ENCODE measurements at places on chromosomes 6 and 20.

GRCh38 chr6:34424200-34425131 lies 1.4 kb downstream of the RPS10 start:
- no peak for DNase-seq

- DNase-seq: no peak
Observed at GRCh38 chr6:13988049-13988738, 63.4 kb downstream of the RNF182 start.

- no peak for DNase-seq
Observed at GRCh38 chr6:157983406-157984119, 1.9 kb downstream of the SYNJ2 start.

DNA sequence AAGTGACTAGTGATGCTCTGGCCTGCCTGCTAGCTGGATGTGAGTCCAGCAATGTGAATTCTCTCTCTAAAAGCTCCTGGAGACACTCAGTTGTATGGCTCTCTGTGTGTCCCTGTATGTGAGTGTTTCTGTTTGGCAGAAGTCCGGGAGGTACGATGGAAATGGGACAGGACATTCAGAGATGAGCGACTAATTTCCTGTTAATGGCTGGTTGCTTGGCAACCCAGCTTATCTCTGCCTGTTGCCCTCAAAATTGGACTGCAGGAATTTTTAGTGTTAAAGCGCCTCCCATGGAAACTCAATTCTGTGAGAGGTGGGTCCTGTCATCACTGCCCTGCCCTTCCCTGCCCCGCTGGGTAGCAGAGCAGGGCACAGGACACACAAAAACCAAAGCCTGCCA lies 136.8 kb upstream of the LRFN2 start:
- no peak for DNase-seq

- DNase-seq: no peak
Observed at GRCh38 chr6:144094731-144095133, 641 bp downstream of the SF3B5 start.

DNA sequence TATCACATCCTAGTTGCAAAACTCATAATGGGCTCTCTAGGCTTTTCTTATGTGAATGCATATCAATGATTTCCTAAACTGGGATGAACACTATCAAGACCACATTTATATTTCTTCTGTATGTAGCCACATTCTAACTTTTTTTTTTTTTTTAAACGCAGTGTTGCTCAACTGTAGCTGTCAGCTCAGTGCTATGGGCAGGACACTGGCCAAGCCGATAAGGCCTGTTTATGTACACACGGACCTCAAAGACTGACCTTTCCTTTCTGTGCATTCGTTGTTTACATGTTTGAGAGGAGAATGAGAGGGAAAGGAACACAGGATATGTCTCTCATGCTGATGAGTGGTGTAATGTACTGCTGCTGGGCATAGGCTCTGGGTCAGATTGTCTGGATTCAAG lies 75.1 kb upstream of the B3GAT2 start:
- no peak for DNase-seq

DNA sequence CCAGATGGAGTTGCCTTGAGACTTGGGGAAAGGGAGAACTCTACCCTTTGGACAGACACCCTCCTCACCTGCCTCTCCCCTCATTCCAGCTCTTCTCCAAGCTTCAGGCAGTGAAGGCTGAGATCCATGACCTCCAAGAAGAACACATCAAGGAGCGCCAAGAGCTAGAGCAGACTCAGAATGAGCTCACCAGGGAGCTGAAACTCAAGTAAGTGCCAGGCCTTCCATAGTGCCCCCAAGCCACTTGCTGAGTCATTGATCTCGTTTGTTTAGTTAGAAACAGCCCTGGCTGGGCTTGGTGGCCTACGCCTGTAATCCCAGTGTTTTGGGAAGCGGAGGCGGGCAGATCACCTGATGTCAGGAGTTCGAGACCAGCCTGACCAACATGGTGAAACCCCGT lies 39.2 kb downstream of the KIF3B start:
- no peak for DNase-seq

DNA sequence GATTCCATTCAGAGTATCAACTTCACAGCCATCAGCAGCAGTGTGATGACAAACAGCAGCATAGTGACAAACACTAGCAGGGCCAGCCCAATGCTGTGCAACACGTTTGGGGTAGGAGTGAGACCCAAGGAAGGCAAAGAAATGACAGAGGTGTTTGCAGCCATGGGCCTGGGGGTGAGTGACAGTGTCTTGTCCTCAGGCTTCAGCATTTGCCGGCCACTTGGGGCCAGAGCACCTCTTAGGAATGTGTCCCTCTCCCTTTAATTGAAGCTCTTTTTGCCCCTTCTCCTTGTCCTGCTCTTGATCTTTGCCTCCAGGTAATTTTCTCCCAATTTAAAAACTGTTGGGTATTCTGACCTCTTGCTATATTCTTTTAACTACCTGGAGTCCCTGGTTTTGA lies 84.4 kb downstream of the HS3ST5 start:
- no peak for DNase-seq

DNA sequence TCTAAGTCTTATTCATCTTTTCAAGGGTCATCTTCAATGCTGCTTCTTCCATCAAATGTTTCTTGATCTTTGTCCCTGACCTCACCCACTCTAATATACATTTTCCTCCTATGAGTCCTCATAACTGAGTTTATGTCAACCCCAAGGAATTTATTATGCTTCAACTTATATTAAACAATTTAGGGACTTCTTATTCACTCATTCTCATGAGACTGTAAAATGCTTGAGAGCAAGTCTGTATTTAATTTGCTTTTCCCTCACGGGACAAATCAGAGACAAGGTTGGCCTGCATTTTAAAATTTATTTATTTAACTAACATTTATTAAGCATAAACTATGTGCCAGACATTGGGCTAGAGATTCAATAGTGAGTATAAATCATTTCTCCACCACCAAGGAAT lies 312.0 kb upstream of the NT5E start:
- no peak for DNase-seq

DNA sequence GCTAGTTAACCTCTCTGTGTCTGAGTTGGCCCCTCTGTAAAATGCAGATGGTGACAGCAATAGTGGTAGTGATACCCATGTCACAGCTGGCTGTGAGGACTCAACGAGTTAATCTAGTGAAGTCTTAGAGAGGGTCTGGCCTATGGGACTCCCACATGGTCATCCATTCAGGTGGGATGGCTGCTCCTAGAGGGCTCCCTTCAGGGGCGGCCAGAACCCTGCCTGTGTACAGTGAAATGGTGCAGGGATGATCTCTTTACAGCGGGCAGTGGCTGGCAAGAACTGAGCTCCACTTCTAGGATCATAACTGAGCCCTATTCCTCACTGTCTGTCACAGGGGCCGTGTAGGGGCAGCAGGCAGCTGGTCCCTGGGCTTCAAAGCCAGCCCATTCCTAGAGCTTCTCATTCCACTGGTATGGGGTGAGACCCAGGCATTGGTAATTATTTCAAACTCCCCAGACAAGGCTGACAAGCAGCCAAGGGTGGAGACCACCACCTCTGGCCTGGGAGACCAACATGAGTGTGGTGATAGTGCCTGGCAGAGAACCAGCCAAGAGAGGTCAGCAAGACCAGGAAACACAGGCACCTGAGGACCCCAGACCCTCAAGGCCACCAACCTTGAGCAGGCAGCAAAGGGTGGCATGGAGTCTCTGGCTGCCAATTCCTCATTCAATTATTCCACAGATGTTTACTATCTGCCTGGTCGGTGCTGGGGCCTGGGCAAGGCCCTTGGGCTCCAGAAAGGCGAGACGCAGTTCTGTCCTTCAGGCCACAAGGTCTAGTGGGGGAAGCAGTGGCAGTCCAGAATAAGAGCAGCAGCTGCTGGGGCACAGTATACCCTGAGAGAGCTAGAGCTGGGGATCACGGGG lies 103.4 kb downstream of the MRPL14 start:
- DNase-seq: no peak

DNA sequence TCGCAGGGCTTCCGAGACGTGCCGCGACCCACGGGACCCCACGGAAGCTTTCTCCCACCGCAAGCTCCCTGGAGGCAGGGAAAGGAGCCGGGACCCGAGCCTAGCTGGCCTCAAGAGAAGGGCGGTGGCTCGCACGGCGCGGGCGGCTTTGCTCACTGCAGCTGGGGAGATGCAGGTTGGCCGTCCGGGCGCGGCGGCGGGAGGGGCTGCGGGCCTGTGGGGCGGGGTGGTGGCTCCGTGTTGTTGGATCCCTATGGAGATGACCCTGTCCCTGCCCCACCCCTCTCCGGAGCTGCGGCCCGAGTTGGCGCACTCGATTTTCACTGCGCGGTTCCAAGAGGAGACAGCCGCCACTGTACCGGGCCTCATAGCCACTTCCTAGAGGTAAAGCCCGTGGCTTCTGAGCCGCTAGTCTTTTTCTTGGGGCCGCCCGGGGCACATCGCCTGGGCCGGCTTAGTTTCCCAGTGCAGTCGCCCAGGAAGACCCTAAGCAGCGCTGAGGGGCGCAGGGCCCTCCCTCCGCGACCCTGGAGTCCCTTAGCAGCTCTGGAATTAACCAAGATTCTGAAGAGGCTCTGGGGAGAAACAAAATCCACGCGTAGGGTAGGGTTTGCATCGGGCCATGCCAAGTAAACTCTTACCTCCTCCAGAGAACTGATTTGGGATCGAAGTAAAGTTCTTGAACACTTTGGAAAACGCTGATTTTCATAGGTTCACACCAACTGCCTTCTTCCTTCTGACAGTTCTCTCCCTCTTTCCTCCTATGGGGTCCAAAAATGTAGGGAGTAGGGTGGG lies at the start of gene ECT2L:
Gene ECT2L (plus strand): TSS at position 279 of the 795 bp plus-strand sequence. CDS start 17,188 bp downstream, outside the sequence.
- no peak for DNase-seq

- DNase-seq: no peak
Observed at GRCh38 chr6:141610741-141611140, 522.0 kb upstream of the GJE1 start.

DNA sequence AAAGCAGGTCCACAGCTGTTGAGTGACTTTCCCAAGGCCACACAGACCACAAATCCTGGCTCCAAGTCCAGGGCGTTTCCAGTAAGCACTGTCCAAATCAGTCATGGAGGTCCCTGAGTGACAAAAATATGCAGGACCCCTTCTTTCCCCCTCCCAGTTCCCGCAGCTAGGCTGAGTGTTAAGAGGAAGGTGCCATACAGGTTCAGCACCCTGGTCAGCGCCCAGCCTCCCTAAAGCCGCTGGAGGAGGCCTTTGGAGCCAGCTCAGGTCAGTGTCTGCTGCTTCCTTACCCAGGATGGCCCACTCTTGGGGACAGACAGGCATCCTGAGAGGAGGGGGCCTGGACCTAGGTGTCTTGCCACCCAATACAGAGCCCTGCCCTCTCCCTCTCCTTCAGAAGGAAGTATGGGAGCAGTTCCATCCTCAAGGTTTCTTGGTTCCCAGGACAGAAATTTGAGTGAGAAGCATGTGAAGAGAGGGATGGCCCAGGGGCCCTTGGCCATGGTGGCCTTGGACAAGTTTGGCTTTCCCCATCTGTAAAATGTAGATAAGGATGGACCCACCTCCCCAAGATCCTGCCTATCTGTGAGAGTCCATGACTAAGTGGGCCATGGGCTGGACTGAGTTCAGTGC lies 13.2 kb downstream of the TMEM74B start:
- no peak for DNase-seq
